ENCODE measurements at places on chromosomes 12 and 14.
A peak's percentile ranks its signal among the peaks of the same experiment; 100 is the strongest.

DNA sequence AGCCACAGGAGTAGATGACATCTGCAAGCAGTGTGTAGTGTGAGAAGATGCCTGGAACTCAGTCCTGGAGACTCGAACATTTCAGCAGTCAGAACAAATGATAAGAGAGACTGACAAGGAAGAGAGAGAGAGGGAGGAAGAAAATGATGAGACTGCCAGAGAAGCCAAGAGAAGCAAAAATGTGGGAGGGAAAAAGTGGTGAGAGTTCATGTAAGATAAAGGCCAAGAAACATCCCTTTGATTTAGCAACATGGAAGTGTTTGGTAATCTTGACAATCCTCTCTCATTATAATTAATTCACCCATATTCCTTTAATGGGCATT lies 42.6 kb downstream of the LIMA1 start:
- no peak for DNase-seq

DNA sequence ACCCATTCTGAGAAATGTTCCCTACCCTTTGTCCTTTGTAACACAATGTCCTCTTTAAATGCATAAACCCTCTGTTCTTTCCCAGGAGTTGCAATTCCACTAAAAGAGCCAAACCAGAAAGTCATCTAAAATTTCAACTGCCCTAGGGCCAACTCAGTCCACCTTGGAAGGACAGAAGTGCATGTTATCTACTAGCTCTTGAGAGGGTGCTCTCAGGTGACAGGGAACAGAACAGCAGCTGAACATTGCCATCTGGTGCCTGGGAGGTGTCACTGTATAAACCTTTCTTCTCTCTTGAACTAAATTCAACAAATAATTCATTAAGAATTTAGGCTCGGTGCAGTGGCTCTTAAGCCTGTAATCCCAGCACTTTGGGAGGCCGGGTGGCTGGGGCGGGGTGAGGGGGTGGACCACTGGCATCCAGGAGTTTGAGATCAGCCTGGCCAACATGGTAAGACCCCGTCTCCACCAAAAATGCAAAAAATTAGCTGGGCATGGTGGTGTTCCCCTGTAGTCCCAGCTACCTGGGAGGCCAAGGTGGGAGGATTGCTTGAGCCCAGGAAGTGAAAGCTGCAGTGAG lies 10.3 kb upstream of the FERMT2 start:
- DNase-seq = no peak

GRCh38 chr12:98464190-98464589 lies 51.2 kb upstream of the TMPO start:
- no peak for DNase-seq

DNA sequence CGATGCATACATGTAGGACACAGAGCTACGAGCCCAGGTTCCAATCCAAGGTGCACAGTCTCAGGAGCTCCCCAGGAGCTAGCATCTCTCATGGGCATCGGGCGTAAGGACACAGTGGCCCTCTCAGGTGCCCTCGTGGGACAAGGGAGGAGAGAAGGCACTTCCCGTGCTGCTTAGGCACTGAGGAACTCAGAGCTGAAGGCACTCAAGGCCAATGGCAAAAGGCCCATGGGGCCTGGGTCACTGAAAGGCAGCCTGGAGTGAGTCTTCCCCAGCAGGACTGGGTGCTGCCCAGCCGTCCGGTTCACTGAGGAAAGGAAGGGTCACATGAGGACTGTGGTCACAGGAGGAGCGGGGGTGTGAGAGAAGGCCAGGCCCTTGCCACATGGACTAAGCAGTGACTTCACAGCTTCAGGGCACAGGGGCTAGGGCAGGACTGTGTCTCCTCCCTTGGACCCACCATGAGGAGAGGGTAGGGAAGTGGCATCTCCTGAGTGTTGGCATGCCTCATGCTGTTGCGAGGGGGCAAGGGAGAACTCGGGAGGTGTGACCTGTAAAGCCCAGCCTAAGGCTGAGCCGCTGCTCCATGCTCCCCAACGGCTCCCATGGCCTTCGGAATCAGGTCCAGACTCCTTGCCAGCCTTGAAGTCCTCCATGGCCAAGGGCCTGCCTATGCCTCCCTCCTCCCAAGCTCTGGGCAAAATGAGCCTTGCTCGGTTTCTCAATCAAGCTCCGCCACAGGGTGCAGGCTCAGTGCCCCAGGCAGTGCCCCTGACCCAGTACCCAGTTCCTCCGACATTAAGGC lies 51.8 kb downstream of the CHGA start:
- DNase-seq = no peak

- DNase-seq = no peak
These were observed 169.5 kb upstream of the RTL1 start for GRCh38 chr14:101072945-101073597.

DNA sequence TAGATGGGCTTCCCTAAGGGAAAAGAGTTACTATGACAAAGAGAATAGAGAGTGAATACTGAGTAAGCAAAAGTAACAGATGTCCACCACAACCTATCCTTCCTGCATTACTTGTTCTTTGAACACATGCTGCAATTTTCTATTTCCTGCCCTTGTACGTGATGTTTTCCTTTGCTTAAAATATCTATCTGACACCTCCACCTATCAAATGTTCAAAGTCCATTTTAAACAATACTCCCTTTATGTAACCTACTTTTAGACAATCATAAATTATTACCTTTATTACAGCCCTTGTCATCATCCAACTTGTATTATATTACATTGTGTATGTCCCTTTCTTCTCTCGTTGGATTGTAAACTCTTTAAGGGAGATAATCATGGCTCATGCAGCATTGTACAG lies 147.2 kb upstream of the DYRK2 start:
- DNase-seq = no peak

DNA sequence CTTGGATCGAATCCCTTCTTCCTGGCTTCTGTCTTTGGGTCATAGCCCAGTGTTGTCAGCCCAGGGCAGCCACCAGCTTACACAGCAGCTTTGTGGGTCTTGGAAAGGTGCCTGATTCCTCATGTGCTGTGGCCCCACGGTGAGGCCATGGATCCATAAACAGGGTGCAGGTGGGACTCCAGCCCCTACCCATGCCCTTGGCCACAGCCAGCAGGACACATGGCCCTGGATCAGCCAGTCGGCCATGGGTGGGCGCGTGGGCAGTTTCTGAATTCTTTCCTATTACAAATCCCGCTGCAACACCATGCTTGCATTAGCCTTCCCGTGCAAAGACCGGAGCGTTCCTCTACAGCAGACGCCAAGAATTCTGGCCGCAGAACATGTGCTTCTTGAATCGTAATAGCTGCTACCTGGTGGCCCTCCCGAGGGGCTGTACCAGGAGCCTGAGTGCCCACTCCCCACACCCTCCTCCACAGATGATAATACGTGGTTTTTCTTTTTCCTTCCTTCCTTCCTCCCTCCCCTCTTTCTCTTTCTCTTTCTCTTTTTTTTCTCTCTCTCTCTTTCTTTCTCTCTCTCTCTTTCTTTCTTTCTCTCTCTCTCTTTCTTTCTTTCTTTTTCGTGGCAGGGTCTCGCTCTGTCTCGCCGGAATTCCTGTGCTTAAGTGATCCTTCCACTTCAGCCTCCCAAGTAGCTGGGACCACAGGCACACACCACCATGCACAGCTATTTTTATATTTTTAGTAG lies 2.9 kb upstream of the MMP17 start:
- no peak for DNase-seq

DNA sequence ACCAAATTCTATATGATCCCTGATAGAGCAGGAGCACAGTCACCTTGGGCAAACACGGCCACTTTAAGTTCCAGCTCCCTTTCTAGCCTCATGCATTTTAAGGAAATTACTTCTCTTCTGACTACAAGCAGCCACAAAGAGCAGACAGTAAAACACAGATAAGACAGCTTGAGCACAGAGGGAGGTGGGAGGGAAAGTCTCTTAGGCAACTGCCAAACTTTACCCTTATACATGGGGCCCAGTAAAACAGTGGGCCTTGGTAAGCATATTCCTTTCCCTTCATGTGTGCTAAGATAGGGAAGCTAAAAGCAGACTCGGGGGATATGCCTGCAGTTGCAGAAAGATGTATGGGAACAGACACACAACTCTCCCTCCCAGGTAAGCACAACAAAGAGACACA lies 235.9 kb downstream of the CPNE8 start:
- DNase-seq = no peak

DNA sequence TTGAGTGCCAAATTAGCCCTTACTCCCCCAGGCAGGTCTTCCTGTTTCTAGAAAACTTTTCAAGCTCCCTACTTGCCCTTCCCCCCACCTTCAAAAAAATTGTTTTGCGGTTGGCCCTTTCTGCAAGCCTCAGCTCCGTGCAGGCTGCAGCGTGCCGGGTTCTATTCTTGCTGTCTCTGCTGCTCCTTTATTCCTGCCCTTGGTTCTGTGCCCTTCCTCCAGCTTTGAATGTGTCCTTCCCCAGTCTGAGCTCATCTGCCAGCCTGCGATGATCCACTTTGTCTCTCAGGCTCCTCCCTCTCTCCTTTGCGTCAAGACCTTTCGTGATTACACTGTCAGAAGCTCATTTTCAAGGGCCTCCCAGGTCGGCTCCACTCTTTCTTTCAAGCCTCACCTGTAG lies 98.6 kb downstream of the IRF2BPL start:
- DNase-seq = no peak

GRCh38 chr14:65229748-65230728 lies 127.7 kb upstream of the MAX start:
- DNase-seq = no peak

DNA sequence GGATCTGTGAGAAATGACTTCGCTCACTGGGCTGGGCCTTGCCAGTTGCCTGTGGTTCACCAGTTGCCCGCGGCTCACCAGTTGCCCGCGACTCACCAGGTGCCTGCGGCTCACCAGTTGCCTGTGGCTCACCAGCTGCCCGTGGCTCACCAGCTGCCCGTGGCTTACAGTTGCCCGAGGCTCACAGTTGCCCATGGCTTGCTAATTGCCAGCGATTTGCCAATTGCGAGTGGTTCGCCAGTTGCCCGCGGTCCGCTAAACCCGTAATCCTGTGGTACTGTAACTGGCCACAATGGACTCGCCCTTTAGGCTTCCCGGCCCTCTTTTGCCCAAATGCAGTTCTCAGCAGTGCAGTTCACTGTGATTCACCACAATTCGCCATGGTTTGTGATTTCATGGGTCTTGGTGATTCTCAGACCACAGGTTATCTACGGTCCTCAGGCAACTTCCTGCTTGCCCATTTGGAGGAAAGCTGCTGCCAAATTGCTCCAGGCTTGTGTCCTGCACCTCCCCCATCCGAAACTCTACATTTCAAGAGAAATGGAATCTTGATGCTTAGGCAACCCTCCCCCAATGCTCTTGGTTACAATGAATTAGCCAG lies 15.0 kb upstream of the MEG3 start:
- DNase-seq = no peak

GRCh38 chr12:107610021-107610859 lies 75.4 kb upstream of the PWP1 start:
- peak; percentile 3 for DNase-seq

DNA sequence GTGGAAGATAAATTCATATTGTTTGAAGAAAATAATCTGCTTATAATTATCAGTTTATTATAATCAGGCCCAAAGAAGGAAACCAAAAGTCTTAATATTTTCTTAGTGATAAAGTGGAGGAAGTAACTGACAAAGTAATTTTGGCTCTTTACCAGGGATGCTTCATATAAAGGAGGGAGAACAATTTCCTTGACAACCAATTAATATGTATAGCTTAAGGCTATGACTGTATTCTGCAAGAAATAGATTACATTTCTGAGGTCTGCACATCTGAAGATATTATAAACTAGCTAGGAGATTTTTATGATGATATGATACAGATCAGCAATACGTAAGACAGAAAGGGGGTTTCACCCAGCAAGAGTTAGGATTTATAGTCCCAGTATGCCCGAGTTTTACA lies 90.8 kb downstream of the BICD1 start:
- DNase-seq = no peak

DNA sequence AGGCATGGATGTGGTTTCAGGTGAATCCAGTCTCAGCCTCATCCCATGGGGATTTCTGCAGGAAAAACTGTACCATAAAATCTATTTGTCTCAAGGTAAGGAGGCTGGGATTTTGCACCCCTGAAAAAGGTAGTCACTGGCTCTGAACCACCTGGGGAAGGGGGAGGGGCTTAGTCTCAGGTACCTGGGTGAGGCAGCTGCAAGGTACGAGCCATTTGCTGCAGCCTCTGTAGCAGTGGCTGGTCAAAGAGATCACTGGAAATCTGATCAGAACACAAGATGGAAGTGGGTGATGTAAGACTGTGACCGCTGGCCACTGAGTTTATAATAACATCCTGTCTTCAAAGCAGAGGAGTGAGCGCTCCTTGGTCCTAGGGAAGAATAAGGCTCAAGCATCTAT lies 209.9 kb upstream of the NOS1 start:
- DNase-seq = no peak

- DNase-seq = no peak
These were observed 87.1 kb upstream of the FOXN3 start for GRCh38 chr14:89504091-89504490.

DNA sequence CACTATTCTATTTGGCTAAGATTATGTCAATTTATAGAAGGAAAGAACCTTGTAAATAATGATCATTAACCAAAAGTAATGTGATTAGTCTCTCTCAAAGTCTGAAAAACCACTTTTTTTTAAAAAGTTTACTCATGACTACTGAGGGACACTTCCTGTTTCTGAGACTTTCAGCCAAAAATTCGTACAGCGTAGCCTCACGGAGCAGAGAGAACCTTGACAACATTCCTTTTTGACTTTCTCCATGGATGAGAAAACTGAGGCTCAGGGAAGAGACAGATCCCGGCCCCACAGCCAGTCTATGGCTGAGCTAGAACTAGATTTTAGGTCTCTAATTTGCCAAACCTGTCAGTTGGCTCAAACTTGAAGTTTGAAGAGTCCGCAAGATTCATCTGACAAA lies 68.2 kb downstream of the DAD1 start:
- DNase-seq = no peak

DNA sequence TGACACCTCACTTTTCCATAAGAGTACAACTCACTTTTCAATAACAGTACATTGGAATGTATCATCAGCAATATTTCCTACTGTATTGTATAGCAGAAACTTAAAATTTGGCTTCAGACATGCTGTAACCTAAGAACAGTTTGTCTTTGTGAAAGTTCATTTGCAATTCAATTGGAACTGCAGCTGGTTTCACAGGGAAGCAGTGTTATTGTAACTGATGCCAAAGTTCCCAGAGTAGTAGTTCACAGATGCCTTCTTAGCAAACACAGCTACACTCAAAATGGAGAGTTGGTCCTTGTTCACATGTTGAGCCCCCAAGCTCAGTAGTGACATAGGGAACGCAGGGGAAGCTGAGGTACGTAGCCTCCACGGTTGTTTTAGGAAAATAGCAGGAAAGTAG lies 23.3 kb downstream of the PPP1R36 start:
- DNase-seq = no peak

DNA sequence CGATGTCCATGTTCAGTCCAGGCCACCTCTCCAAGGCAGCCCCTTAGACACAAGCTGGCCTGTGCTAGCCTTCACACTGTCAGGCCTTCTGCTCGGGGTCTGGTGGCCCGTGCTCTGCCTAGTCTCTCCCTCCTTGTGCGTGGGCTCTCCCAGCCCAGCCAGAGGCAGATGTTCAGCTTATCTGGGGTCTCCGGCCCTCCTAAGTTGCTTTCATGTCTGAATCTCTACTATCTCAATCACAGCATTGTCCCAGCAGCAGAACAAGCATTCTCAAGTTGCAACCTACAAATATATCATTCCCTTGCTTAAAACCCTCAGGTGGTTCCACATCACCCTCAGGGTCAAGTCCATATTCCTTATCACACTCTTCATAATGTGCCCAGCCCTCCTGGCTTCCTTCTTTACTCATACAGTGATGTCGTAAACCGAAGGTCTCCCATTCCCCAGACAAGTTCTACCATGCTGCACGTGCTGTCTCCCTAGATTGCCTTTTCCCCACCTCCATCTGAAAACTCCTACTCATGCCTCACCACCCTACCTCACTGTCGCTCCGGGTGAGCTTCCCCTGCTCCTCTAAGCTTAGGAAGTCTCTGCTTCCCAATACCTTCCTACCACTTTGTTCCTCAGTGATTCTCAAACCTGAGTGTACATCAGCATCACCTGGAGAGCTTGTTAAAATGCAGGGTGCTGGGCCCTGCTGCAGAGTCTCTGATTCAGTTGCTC lies 1.5 kb downstream of the KRT73 start:
- DNase-seq = no peak

Measured in stimulated activated CD4-positive, alpha-beta T cell treated with anti-CD3 and anti-CD28 coated beads, Interleukin-12 subunit alpha, Interleukin-12 subunit beta, amount 100 ng/mL, for 24 hours (primary cell).